Progenitor cell of endocrine pancreas (in vitro differentiated cells): ENCODE measurements at places on chromosomes 13 and 19. TPM values are rescaled to one million over a fixed set of nuclear protein-coding genes. Genes with fewer than 3 reads are reported as not detected.

- DNase-seq = no peak
Measured at GRCh38 chr13:26629260-26629825, 71.9 kb downstream of the WASF3 start.

- no peak for DNase-seq
Measured at GRCh38 chr19:29489172-29489951, 36.4 kb upstream of the VSTM2B start.

DNA sequence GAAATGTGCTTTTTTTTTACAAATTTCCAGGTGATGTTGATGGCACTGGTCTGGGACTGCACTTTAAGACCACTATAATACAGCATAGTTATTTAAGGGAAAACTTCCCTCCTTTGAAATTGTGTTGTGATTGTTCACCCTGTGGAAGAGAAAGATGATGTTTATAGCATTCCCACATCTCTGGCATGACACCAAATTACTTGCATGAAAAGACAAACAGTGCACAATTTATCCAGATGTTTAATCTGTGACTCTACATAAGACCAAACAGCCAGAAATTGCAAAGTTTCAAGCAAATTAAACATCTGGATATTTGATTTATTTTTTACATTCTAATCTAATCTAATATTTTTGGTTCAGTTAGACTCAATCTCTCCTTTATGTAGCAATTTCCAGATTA is 51.6 kb downstream of the UFM1 start:
- DNase-seq = no peak

DNA sequence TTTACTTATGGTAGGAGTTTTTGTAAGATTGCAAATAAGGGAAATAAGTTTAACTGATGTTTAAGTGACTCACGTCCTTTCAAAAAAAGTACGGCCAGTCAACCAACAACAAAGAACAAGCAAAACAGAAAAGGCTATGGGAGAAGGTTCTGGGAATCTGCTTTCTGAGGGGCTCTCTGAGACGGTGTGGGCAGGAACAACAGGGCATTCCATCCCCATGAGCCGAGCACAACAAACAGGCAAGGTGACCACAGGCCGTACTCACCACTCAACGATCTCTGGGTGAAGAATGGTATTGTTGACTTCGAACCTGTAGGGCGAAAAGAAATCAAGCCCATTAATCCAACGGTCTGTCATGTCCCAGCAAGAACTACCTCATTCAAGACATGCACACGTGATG is 43.8 kb downstream of the PEPD start:
- no peak for DNase-seq

GRCh38 chr19:31541396-31541795 is 192.2 kb upstream of the TSHZ3 start:
- no peak for DNase-seq

- no peak for DNase-seq
Measured at GRCh38 chr19:45901432-45901911, 941 bp downstream of the MYPOP start.

- no peak for DNase-seq
Measured at GRCh38 chr19:8573316-8573715, 3.9 kb downstream of the MYO1F start.

- DNase-seq = no peak
Measured at GRCh38 chr19:15859187-15859586, 38.7 kb downstream of the CYP4F2 start.

DNA sequence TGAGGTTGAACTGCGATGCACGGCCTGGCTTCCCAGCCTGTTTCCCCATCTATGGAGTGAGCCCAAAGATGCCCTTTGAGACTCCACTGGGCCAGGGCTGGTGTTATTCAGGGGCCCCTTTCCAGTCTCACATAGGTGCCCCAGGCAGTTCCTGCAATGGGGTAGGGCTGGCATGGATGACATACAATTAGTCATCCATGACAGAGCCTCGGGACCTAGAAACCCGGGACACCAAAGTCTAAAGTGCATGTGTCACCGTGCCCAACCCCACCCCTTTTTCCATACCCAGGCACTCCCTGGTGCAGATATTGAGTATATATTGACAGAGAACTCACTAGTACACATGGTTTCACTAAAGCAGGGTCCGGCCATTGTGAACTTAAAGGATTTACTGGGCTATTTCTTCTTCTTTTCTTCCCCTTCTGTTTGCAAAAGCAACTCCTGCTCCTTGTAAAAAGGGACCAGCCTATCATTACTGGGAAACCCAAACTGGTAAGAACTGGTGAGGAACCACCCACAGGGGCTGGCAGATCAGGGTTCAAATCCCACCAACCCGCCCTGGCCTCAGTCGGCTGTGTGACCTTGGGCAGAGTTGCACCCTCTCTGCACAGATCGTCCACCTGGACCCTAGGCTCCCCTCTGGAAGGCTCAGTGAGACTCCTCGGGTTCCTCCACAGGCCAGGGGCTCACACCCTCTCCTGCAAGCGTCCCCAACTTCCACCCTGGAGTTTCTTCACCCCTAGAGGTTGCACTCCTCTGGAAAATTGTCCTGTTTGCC is 2.7 kb downstream of the B3GNT3 start:
- no peak for DNase-seq

- DNase-seq = no peak
Measured at GRCh38 chr19:9151367-9151766, 11.2 kb downstream of the ZNF317 start.

- DNase-seq = no peak
Measured at GRCh38 chr19:39731685-39732084, 6.1 kb downstream of the CLC start.

DNA sequence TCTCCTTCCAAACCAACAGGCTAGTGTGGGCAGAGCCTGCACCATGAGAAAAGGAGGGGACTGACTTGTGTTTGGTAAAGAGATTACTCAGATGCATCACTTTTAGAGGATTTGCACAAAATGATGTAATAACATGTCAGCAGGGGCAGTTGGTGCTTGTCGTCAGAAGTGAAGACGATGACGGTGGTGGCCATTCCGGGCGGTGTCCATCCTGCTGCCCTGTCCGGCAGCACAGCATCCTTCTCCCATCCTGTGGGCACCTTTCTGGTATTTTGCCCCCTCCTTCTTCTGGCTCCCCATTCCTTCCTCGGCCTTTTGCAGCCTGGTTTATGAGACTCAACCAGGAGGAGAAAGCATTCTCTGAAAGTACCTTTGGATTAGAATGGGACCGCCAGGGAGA is 160.1 kb downstream of the TEX29 start:
- DNase-seq = no peak

- no peak for DNase-seq
Measured at GRCh38 chr13:110445722-110446574, 115.6 kb downstream of the RAB20 start.

PRKCG gene
- total RNA-seq = 6.5 and 8.4 TPM in 2 replicates

GPC5 gene
- total RNA-seq = 0.16 and 0.57 TPM in 2 replicates

URAD gene
- not detected in 2 replicates for total RNA-seq
